Kidney tubule cell (primary cell): ENCODE measurements at places on chromosomes 16 and 17.

DNA sequence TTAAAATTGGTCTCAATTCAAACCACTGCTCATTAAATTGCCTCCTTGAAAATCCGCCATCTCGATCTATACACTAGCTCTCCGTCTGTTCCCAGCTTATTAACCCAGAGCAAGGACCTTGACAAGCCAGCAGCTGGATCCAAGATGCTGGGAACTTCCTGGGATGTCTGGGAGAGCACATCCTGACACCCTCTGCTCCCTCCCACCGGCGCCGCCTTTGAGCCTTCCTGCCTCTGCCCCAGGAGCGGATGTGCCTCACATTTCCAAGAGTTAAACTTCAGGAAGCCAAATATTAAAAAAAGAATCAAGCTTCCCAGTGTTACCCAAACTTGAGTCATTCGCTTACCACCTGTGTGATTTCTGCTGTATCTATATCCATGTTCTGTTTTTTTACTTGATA is 107.9 kb downstream of the HAPSTR1 start:
- DNase-seq, result no peak

GRCh38 chr17:34658811-34659560 is 79.6 kb downstream of the TMEM132E start:
- DNase-seq, result no peak

DNA sequence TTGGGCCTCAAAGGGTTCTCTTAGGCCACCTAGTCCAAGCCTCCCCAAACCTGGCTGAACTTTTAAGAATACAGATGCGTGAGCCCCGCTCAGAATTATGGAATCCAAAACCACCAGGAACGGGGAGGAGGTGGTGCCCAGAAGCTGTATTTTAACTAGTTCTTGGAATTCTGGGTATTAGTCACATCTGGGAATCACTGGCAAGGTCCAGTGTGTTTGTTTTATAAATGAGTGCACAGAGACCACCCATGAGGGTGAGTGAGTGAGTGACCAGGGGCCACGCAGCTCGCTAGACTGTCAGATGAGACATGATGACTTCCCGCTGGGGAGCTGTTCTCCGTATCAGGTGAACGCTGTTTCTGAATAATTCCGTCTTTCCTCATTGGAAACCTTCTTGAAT is 14.2 kb downstream of the KLHL36 start:
- DNase-seq, result no peak

DNA sequence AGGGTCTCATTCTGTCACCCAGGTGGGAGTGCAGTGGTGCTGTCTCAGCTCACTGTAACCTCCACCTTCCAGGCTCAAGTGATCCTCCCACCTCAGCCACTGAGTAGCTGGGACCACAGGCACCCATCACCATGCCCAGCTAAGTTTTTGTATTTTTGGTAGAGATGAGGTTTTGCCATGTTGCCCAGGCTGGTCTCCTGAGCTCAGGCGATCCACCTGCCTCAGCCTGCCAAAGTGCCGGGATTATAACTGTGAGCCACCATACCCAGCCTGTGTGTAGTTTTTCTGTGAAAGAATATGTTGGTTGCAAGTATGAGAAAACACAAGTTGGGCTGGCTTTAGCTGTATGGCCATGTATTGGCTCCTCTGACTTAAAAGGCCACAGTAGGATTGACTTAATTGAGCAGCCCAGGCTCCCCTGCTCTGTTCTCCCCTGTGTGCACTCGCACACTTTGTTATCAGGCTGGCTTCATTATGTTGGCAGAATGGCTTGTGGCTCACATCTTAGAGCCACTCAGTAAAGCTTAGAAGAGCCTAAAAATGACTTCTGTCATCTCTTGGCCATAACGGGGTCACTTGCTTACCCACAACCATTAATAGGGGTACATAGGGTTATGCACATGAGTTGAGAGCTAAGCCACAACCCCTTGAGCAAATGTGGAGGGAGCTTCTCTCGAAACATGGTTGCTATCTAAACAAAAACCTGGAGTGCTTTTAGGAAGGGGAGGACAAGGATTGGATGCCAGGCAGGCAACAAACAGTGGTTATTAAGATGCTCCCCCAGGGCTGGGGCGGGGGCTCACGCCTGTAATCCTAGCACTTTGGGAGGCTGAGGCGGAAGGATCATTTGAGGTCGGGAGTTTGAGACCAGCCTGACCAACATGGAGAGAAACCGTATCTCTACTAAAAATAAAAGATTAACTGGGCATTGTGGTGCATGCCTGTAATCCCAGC is 6.1 kb downstream of the HAPSTR1 start:
- DNase-seq, result no peak

GRCh38 chr16:63737633-63738032 is 1384.2 kb downstream of the CDH11 start:
- no peak for DNase-seq

GRCh38 chr17:61337290-61337689 is 62.4 kb upstream of the TBX2 start:
- DNase-seq, result peak; percentile 8

GRCh38 chr17:45118691-45119090 is 13.6 kb downstream of the PLCD3 start:
- DNase-seq, result no peak

DNA sequence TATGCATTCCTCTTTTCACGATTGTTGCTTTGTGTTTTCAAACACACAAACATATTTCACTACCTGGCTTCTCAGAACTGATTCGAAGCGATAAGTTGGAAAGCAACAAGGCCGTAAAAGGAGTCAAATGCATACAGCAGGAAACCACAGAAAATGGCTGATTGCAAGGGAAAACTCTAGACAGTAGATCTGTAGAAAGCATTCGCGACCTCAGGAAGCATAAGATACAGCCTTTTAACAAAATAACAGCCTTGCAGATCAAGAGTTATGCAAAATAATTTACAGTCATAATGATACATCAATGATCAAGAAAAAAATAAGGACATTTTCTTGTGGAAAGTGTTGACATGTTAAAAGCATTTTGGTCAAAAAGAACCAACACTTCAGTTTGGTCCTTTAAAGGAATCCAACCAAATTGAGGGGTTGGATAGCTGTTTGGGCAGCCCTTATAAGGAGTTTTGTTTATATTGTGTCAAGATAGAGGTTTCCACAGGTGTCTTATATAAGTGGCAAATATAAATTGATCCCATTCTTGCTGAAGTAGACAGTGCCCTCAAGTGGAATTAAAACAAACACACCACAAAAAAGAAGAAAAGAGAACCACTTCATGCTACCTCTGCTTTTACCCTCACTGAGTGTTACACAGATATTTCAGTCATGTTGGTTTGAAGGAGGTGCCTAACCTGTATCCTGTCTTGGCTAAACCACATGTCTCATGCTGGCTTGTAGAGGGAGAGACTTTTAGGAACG is 5.5 kb downstream of the CYLD start:
- peak; percentile 12 for DNase-seq

DNA sequence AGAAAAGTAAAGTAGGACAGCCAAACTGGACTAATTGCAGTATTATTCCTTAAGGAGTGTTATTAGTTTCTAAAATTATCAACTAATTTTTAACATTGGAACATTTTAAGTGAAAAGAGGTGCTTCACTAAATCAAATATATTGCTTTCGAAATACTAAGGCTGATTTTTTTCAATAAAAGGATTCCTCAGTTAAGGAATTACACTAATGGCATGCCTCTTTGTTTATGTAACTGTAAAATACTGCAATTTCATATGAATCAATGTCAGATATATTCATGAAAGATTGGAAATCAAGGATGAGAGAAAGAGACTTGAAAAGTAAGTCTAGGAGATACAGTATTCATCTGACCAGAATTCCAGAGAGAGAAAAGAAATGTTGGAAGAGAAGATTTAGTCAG is 129.8 kb downstream of the TANC2 start:
- no peak for DNase-seq

GRCh38 chr17:78981010-78981888 is 1.5 kb upstream of the LGALS3BP start:
- DNase-seq, result no peak

DNA sequence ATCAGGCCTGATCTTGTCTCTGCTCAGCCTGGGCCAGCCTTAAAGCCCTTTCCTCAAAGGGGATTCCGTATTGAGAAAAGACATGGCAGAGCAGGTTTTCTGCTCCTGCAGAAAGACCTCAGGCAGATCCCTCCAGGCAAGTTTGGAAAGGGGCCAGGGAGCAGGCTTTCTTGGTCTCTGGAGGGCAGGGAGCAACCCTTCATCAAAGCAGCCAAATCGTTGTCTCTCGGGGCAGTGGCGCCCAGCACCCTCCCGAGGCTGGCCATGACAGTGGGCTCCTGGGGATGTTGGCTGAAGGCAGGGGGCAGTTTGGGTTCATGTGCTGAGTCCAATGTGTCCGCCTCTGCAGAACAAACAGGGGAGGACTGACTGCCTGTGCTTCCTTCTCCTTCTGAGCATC is 168.4 kb upstream of the WSCD1 start:
- no peak for DNase-seq

- peak; percentile 81 for DNase-seq
These were observed 3.1 kb downstream of the CDC6 start for GRCh38 chr17:40290629-40291280.

DNA sequence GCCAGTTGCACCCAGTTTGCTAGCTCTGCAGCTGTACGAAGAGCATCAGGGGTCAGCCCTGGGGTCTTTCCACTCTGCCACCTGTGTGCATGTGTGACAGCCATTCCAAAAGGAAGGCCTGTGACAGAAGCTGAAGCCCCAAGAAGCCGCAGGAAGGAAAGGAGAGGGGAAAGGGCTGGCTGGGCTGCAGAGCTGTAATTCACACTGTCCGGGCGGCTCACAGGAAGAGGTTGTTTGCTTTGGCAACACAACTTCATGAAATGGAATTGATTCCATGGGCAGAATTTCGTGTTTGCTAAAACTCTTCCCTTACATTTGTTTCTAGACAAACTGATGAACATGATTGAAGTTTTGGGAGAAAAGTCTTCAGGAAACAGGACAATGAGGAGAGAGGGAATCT is 14.8 kb downstream of the TMEM204 start:
- no peak for DNase-seq

- DNase-seq, result no peak
These were observed 2.6 kb downstream of the METTL26 start for GRCh38 chr16:633336-634050.

- no peak for DNase-seq
These were observed 5.8 kb downstream of the FOXN1 start for GRCh38 chr17:28511858-28512461.

GRCh38 chr17:56793957-56794356 is 39.8 kb downstream of the C17orf67 start:
- DNase-seq, result no peak

DNA sequence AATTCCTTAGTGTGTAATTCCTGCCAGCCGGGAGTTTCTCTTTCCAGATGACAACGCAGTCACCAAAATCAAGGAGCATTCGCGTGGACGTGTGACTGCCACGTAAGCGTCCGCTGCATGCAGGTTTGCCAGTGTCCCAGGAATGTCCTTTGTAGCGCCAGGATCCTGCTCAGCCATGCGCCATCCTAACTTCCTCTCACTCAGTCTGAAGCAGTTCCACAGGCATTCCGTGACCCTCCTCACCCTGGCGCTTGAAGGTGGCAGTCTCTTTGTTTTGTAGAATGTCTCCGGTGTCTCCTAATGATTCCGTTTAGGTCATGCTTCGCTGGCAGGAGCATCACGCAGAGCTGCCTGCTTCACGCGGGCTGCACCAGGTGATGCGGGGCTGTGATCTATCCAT is 88.6 kb downstream of the RPTOR start:
- DNase-seq, result peak; percentile 33

- DNase-seq, result no peak
These were observed 46.6 kb downstream of the PLD6 start for GRCh38 chr17:17159571-17159970.

DNA sequence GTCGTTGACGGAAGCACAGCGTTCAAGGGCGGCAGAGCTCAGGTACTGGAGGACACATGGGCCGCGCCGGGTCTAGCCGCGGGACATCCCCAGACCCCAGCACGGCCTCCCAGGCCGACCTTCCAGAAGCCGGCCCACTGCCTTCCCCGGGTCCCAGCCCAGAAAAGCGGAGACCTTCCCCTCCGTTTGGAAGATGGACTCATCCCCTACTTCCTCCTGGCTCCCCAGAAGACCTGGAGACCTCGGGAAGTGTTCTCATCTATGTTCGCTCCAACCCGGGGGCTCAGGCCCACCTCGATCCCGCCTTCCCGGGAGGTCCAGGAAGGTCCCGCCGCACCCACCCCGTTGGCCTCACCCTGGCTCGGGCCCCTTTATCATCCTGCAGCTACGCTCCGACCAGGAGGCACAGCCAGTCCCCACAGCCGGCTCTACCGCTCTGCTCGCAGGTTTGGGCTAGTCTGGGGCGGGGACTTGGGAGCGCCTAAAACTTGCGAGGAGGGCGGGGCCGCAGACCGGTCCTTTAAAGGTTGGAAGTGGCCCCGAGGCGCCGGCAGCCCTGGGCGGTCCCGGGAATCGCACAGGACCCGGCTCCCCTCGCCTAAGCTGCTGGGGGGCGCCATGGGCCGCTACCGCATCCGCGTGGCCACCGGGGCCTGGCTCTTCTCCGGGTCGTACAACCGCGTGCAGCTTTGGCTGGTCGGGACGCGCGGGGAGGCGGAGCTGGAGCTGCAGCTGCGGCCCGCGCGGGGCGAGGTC is at the start of gene ALOX12:
Gene ALOX12 (plus strand): TSS at position 550 of the 756 bp plus-strand sequence. CDS start 69 bp downstream, at position 619.
- DNase-seq, result no peak

DNA sequence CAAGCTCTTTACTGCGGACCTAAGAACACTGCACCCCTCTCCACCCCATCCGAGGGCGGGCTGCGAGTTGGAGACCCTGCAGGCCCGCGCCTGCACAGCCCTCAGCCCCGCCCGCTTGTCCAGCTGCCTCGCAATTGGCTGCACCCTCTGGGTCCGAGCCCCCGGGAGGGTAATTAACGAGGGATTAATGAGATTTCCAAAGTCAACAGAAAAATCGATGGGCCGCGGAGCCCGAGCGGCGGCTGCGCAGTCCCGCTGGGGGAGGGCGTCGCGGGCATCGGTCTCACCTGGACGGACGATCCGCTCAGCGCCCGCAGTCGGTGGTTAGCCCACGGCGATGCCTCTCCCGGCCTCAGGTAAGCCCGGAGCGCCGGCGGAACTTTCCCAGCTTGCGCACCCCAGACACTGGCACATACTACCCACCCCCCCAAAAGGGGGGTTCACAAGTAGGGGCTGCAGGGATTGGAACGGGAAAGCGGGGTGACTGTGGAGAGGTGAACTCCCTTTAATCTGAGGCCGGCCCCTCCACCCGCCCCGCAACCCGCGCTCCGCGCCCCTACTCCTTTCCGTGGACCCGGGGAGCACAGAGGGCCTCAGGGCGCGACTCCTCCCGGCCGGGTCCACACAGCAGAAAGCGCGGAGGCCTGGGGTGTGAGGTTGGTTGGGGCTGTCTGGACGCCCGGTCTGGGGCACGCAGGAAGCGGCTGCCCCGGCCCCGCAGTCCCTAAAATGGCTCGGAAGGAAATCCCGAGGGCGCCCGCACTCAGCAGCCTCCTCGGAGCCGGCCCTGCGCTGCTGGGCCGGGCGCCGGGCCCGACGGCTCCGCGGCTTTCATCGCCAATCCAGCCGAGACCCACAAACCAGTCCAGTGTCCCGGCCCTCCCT is at the start of gene OTOP3:
Gene OTOP3 (plus strand): TSS at position 314 of the 885 bp plus-strand sequence. CDS start 24 bp downstream, at position 338.
- DNase-seq, result no peak

- no peak for DNase-seq
These were observed 187.7 kb downstream of the CBLN1 start for GRCh38 chr16:49093939-49094338.

GRCh38 chr16:16041196-16041892 is 91.9 kb downstream of the ABCC1 start:
- DNase-seq, result no peak

GRCh38 chr17:64067657-64068056 is 47.2 kb upstream of the ICAM2 start:
- DNase-seq, result peak; percentile 6

- DNase-seq, result no peak
These were observed 24.6 kb downstream of the RPH3AL start for GRCh38 chr17:327971-328370.
